ENCODE measurements at places on chromosomes 13 and 19.

DNA sequence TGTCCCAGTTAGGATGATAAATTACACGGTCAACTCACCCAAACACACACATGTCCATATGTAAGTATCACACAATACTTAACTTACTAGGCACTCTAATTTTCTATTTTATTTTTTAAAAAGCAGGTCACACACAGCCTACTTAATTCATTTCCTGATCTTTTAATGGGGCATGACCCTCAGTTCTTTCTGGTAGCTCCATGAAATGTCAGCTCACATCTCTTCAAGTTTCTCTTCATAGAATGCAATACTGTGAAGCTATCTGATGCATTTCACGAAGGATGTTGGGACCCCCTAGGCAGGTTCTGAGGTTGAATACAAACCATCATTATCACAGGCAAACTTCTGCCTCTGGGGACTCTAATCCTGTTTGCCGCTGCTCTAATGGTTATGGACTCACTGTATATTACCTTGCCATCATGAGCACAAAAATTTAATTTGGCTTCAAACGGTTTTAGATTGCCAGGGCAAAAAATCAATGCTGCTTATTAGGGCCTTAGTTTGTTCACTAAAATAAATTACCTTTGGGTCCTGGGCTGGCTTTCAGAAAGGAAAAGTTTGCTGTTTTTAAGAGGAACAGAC, 16.1 kb upstream of the DHRS12 start:
- DNase-seq, result no peak

DNA sequence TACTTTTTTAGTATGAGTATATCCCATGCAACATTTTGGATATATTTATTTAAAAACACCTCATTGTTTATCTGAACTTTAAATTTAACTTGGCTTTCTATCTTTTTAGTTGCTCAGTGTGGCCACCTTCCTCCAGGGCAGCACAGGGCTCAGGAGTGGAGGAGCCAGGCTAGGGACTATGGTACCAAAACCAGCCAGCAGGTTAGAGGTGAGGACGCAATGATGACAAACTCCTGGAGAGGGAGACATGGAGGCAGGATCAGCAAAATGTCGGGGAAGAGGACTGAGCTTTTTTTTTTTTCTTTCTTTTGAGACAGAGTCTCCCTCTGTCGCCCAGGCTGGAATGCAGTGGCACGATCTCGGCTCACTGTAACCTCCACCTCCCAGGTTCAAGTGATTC, 29.6 kb upstream of the CALM3 start:
- no peak for DNase-seq

- no peak for DNase-seq
Measured at GRCh38 chr13:46062185-46062584, 9.6 kb upstream of the ZC3H13 start.

DNA sequence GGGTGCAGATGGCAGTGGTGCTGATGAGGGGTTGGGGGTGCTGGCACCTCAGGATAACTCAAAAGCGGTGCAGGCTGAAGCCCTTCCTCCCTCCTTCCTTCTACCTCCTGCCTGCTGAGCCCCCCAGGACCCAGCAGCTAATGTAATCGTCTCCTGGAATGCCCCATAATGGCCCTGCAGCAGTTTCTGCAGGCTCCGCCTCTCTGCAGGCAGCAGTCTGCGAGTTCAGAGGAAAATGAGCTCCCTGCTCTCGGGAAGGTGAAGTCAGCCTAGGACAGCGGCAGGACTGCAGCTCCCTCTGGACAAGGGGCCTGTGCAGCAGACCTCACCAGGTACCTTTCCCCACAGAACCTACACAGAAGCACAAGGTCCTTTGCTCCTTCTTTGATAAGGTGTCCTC, 130.9 kb downstream of the ZDHHC20 start:
- DNase-seq, result no peak

GRCh38 chr13:98280176-98280510, 103.1 kb upstream of the RNF113B start:
- DNase-seq, result no peak

DNA sequence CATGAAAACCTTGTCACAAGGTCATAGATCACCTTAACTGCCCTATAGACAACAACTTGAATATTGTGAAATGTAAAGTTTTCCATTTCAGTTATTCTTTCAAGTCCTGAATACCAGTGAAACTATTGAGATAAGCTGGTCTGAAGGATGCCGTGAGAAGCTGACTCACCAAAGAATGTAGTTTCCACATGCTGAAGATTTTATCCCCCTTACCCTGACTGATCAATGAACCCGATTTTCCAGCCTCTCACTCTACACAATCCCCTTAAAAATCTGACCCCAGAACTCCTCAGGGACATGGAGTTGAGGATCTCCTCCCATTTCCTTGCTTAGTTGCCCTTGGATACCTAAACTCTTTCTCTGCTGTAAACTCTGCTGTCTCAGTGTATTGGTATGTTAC, 67.5 kb downstream of the POSTN start:
- no peak for DNase-seq

- DNase-seq, result no peak
Measured at GRCh38 chr13:73945871-73946270, 188.3 kb downstream of the KLF12 start.

GRCh38 chr13:112059457-112060281, 7.3 kb upstream of the SOX1 start:
- no peak for DNase-seq

DNA sequence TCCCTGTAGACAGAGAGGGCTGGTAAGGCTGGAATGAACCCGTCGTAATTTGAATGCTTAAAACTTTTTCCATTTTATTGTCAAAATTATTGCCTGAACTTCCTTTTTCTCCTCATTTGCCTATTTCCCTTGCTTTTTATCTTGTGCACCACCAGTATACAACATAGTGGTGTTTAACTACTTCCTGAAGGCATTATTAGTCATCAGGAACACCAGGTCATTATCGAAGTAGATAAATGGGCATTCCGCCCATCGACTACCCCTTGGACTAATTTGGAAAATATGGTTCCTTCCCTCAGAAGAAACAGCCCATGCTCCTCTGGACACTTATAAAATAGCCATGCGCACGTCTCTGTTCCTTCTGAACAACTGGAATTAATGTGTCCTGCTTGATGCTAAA, 232.1 kb downstream of the TM9SF2 start:
- DNase-seq, result no peak

GRCh38 chr19:35126624-35126959, 8.3 kb downstream of the LGI4 start:
- DNase-seq, result no peak

All from chondrocyte (in vitro differentiated cells).